HFFc6 (cell line): ENCODE measurements at places on chromosomes 3 and 15. TPM values are rescaled to one million over a fixed set of nuclear protein-coding genes. Genes with fewer than 3 reads are reported as not detected.

The FBXO40 gene
- not detected in 2 replicates for total RNA-seq

- no peak for DNase-seq
These were observed 18.2 kb downstream of the IRAK2 start for GRCh38 chr3:10182950-10183349.

DNA sequence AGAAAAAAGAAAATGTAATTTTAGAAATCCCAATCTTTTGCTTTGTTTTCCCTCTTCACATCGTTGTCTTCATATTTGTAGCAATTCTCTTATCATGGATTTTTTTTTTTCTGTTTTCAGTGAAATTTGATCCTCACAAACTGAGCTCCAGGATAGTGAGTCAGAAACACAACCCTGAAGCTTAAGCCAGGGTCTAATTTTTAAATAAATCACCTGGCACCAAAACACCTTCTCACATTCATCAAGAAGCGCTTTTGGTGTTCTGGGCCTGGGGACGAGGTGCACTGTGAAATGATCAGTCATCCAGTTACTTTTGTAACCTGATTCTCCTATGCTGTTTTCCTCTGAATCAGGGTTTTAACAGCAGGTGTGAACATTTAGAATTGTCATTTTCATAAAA, 87.7 kb downstream of the REC114 start:
- DNase-seq, result no peak

The TRNT1 gene
- 18.0 to 21.8 TPM (median 19.0 TPM) in 3 replicates for total RNA-seq

DNA sequence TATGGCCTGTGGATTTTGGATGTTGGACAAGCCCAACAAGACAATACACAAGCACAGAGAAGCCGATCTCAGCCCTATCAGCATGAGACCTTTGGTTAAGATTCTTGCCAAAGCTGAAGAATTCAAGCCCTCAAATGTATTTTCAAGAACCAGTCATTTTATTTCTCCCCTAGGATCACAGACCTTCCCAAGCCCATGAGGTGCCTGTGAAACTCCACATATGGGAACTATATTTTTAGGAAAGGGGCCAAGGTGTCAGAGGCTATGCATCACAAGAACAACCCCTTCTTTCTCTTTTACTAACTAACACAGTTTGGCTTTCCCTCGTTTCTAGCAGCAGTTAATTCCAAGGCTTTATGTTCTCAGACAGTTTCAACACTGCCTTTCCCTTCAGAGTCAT, 364.5 kb downstream of the MAGI1 start:
- no peak for DNase-seq

The C3orf49 gene
- total RNA-seq, result not detected in 3 replicates

The CALML4 gene
- total RNA-seq, result 0.96 to 1.7 TPM (median 1.4 TPM) in 3 replicates

The PEX11A gene
- total RNA-seq, result 2.2 to 4.0 TPM (median 3.5 TPM) in 3 replicates

DNA sequence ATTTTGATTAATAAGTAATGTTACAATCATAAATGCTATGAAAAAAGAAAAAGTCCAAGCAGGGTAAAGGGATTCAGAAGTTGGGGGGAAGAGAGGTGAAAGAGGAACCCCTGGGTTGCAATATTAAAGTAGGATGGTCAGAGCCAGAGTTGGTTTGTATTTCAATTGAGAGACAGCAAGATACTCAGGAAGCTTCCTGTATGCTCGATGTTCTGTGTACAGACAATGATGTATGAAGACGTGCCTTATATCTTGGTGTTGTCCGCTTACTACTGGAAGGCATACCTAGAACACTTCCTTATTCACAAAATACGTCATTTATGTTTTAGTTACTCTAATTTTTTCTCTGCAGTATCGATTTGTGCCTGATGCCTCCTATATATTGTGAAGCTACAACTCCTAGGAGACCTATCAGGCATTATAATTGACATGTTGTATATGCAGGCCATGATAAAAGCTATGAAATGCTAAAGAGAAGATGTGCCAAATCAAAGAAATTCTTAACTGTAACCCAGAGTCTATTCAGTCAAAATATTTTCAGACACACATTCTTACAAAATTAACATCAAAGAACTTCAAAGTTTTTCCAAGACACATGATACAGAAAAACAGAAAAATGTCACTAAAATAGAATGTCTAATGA, 87.5 kb downstream of the TBL1XR1 start:
- no peak for DNase-seq

DNA sequence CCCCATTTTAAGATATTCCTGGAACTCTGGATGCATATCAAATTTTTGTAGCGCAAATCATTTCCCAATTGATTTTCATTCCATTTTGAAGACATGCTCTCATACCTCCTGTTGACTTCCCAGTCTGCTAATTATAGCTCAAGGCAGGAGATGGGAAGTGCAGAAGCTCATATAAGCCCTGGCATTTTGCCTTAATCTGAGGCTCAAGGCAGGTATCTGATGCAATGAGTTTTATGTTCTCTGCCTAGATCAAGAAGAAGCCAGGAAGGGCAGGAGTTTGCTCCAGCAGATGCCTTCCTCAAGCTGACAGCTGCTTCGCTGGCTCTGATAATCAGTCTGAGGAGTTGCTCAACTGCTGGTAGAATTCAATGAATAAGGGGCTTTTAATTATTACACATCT, 65.6 kb upstream of the NEDD4 start:
- DNase-seq, result no peak

DNA sequence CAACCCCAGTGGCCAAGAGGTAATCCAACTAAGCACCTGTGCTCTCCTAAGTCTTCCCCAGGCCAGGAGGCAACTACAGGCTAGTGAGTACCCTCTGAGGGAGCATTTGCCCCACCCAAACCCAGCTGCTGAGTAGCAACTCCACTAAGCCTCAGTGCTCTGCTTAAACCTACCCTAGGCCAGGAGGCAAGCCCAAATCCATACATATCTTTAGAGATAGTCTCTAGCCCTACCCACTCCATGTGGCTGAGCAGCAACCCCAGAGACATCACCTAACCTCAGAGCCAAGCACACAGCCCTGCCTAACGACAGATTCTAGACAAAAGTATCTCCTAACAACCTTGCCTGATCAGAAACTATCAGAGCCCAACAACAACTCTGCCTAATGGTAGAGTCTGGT, 132.8 kb upstream of the TTC14 start:
- DNase-seq, result no peak

The LSMEM2 gene
- 0.16 TPM in 1 of 3 replicates, not detected in the others for total RNA-seq

DNA sequence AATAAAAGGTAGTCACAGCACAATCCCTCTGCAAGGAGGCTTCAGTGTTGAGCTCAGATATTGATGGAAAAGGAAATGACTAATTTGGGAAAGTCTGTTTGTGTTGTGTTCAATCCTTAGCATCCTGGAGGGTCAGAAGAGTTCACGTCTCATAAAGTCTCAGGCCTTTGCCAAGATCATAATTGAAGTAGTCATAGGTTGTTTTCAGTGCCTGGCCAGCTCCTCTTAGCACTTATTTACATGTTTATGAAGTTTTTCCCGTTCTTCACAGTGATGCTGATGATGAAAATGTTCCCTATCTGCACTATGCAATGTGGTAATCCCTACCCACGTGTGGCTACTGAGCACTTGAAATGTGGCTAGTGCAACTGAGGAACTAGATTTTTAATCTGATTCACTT, 61.6 kb upstream of the TGFBR2 start:
- DNase-seq, result peak; percentile 84

The CLDN1 gene
- 0.64 to 0.71 TPM (median 0.71 TPM) in 3 replicates for total RNA-seq

DNA sequence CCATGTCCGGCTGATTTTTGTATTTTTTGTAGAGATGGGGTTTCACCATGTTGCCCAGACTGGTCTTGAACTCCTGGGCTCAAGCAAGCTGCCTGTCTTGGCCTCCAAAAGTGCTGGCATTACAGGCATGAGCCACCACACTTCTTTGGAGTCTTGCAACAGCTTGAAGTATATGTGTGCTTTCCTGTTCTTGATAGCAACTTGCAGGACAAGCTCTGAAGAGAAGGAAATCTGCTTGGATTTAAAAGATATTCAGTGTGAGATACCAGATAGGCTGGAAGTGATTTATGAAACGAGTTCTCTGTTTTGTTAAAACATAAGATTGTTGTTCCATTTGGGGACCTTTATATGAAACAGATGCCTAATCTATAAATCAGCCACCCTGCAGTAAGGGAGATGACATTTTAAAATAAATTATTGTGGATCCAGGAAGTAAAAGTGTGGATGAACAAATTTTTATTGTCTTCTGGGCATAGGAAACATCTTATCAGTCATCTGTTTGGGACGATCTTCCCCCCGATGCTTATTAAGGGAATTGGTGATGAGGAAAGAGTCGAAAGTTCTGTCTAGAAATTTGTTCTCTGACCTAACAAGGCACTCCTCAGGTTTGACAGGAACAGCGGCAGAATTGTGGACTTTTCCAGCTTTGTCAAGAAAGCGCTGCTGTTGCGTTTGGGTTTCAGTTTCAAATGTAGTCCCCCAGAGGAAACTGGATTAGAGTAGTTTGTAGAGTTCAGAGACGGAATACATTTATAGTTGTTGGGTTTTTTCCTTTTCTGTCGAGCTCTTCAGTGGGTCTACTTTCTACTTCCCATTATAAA, 53.7 kb upstream of the MAGI1 start:
- DNase-seq, result no peak

The SAMD7 gene
- not detected in 3 replicates for total RNA-seq

The MYRIP gene
- total RNA-seq, result 0.28 TPM in 1 of 2 replicates, not detected in the other

DNA sequence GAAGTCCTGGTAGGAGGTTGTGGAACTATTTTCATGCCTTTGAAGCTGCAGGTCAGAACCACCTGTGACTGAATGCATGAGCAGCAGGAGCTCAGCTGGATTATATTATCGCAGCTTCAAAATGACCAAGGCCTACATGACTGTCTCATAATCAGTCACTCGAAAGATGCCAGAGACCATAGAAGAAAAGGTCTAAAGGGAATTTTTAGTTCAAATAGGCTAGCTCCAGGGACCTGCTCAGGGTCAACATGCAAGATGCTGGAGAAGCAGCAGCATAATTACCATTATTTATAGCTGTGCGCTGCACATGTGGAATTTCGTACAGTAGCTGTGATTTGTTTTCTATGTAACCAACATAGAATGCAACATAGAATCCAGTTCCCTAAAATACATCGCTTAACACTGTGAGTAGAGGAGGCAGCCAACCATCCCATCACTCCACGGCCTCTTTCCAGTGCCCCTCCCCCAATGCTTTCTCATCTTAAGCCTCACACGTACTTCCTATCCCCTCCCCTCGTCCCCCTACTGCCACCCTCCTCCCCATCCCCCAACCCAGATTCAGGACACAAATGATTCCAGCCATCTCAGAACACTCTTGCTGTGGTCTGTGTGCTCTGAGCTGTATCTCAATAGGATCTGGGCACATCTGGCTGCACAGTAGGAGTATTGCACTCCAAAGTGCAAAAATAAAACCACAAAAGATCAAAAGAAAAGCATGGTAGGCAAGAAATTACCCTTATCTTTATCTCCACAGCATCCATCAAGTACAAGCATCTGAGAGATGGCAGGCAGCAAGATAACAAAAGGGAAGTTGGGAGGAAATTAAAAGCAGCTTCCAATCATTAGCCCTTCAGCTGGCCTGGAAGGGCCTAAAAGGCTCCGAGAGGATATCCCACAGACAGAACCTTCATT, 352.8 kb upstream of the SEMA6D start:
- no peak for DNase-seq

The TMEM212 gene
- not detected in 2 replicates for total RNA-seq

The SKIC8 gene
- 42.3 to 46.8 TPM (median 45.9 TPM) in 3 replicates for total RNA-seq

DNA sequence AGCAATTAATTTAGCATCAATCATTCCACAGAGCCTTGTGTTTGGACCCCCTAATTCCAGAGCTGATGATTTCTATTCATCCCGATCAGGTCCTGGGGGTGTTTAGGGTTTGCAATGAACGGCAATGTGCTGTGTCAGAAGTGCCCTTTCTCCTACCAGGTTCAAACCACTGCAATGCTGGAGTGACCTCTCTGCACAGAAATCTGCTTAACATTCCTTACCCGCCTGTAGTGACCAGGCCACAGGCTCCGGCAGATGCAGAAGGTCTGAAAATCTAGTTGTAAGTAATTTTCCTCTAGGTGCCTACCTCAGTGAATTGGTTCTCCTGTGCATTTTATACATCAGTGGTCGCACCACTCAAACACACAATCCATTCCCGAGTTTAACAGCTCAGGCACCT, 725.3 kb upstream of the CFAP20DC start:
- no peak for DNase-seq

DNA sequence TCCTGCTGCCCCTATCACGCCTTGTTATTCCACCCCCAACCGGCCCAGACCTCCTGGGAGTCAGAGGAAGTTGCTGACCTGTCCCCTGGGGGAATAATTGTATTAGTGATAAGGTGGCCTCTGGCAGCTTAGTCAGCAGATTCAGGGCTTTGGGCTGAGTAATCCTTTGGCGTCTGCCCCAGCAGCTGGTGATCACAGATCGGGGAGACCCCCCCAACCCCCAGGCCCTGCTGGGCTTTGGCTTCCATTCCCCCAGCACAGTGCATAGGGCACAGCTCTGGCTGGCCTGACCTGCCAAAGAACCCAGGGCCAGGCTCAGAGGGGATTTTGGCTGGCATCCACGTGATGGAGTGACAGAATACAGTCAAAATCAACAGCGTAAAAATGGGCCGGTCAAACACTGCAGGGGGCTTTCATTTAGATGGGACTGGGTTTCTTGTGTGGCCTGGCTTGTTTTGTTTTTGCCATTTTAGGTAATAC, 3.9 kb upstream of the NR2E3 start:
- peak; percentile 41 for DNase-seq

The ZBTB47 gene
- total RNA-seq, result 29.6 to 37.2 TPM (median 35.2 TPM) in 3 replicates

DNA sequence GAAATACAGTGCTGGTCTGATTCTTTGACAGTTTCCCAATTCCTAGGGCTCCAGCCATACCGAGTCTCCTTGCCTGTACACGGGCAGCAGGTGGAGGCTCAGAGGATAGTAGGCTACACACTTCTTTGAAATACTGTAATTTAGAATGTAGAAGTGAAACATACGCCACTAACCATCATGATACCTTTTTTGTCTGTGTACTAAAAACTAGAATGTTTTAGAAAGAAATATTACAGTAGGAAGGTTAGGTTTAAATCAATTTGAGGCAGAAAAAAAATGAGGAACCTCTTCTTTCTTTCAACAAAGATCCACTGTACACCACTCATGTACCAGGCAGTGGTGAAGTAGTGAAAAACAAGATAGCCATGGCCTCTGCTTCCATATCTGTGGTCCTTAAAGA, 354.7 kb downstream of the MCTP2 start:
- DNase-seq, result no peak

GRCh38 chr3:1971780-1972179, 126.9 kb upstream of the CNTN4 start:
- DNase-seq, result no peak

- DNase-seq, result no peak
These were observed 132.2 kb downstream of the TMCO5A start for GRCh38 chr15:38066612-38067011.

- no peak for DNase-seq
These were observed 844.5 kb downstream of the TBL1XR1 start for GRCh38 chr3:176352716-176353334.

- DNase-seq, result no peak
These were observed 247.2 kb downstream of the SLC9A9 start for GRCh38 chr3:143600756-143601718.
